Ovary (tissue), 10 donors: ENCODE measurements at places on chromosomes 2 and 18. TPM values are rescaled to one million over a fixed set of nuclear protein-coding genes. Genes with fewer than 3 reads are reported as not detected.

Gene DUSP2
- polyA plus RNA-seq, result 0.52 TPM

Gene WNT6
- polyA plus RNA-seq, result 0.13 TPM

Gene C2orf78
- polyA plus RNA-seq, result not detected

Gene CHST9
- 0.27 TPM for polyA plus RNA-seq

GRCh38 chr2:175037941-175038340 is 32.8 kb upstream of the CHN1 start:
- DNase-seq, result no peak

- DNase-seq, result no peak
Observed at GRCh38 chr18:46650681-46651080, 6.3 kb downstream of the LOXHD1 start.
